Stimulated activated CD8-positive, alpha-beta memory T cell treated with anti-CD3 and anti-CD28 coated beads, Interleukin-7, amount 100 ng/mL, for 4 hours (primary cell): ENCODE measurements at places on chromosomes 1 and 21.

DNA sequence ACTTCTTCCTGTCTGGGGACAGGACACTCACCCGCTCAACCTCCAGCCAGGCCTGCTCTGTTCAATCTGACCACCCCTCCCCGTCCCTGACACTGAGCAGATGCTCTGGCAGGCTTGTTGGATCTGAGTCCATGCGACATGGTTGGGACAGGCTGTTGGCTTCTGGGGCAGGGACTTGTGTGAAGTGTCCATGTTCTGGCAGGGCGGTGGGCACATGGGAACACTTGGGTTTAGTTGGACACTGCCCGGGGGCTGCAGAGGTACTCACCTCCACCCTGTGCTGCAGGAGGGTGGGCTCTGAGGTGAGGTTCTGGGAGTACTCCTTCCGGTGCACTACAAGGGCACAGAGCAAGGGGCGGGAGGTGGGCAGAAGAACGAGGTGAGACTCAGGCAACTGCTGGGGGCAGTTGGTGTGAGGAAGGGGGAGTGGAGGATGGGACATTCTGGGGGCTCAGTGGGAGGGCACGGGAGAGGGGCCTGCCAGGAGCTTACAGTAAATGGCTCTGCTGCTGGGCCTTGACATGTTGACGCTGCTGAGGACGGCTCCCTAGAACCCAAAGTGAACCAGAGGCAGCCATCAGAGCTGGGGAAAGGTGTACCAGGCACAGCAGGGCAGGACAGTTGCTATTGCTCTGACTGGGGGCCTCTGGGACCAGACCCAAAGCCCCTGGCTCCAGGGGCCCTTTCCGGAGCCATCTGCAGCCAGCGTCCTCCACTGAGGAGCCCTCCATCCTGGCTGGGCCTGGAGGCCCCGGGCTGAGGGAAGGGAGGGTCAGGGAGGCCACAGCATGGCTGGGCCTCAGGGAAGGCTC, 2.3 kb downstream of the EPS8L3 start:
- no peak for DNase-seq

DNA sequence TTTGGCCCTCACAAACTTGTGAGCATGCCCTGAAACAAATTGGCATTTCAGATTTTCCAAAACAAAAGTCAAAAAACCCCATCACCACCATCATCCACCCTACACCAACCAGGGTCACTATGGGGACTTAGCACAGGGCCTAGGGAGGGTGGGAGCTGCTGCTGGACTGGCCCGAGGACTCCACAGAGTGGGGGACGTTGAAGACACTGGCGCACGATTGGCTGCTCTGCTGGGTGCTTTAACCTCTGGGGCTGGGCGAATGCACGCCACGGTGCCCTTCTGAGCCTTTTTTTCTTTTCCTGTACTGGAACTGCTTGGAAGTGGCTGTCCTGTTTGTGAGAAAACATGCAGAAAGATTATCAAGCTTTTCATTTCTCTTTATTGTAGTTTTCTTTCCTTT, 92.8 kb downstream of the CD247 start:
- no peak for DNase-seq

GRCh38 chr21:28937737-28938136, 54.9 kb downstream of the LTN1 start:
- DNase-seq, result no peak

DNA sequence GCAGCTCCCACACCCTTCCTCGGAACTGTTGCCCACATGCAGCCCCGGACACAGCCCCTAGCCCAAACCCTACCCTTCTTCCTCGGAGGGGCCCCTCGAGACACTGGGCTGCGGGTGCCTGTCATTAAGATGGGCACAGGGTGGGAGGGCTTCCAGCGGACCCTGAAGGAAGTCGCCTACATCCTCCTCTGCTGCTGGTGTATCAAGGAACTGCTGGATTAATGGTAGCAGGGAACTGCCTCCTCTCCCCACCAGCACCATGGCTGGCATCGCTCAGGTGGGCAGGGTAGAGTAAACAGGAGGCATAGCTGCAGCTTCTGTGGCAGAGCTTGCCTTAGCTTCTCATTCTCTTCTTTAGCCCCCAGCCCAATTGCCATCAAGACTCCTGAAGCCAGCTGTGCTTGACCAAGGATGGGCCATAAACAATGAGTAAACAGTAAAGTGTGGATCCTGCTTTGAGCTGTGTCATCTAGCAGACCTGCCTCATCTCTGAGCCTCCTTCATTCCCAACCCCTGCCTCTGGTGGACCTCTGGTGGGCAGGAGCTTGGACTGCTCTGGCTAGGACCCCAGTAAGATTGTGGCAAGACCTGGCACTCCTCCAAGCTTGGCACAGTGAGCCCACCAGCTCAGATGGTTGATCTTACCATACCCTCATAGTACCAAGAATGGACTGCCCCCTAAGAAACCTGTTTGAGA, at the start of gene LENEP:
Gene LENEP (plus strand): TSS at position 15 of the 697 bp plus-strand sequence. CDS start 22 bp downstream, at position 37.
- DNase-seq, result no peak

GRCh38 chr21:35226328-35226727, 177.2 kb upstream of the RUNX1 start:
- DNase-seq, result no peak

- no peak for DNase-seq
Observed at GRCh38 chr1:219113261-219113660, 60.4 kb upstream of the LYPLAL1 start.

- no peak for DNase-seq
Observed at GRCh38 chr1:8816831-8817411, 519 bp downstream of the RERE start.

DNA sequence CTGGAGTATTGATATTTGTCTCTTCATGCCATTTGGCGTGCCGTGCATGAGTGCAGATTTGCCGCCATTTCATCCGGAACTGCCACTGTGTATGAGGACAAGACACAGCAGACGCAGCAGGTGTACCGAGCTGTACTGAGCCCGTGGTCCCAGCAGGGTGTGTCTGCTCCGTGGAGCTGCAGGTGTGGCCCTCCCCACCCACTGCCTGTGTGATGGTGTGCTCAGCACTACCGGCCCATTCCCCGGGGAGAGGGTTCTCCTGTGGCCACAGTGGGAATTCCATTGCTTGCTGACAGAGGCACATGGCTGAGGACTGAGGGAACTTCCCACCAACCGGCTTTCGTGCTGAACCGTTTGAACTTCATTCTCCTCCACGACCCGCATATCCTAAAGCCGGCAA, 34.3 kb upstream of the COL6A1 start:
- DNase-seq, result no peak

- DNase-seq, result no peak
Observed at GRCh38 chr1:1194723-1195122, 11.7 kb downstream of the TNFRSF18 start.

DNA sequence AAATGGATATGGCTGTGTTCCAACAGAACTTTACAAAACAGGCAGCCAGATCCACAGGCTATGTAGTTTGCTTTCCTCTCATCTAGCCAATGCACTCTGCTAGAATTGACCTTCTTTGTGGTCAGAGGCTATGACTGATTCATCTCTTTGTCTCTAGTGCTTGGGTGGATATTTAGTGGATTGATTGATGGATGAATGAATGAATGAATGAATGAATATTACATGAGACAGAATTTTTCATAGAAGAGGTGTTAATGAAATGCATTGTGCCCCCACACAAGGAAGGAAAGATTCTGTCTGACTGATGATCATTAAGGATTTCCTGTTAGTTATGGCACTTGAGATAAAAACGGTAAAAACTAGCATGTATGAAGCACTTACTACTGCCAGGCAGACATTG, 50.5 kb upstream of the ZYG11A start:
- DNase-seq, result no peak

DNA sequence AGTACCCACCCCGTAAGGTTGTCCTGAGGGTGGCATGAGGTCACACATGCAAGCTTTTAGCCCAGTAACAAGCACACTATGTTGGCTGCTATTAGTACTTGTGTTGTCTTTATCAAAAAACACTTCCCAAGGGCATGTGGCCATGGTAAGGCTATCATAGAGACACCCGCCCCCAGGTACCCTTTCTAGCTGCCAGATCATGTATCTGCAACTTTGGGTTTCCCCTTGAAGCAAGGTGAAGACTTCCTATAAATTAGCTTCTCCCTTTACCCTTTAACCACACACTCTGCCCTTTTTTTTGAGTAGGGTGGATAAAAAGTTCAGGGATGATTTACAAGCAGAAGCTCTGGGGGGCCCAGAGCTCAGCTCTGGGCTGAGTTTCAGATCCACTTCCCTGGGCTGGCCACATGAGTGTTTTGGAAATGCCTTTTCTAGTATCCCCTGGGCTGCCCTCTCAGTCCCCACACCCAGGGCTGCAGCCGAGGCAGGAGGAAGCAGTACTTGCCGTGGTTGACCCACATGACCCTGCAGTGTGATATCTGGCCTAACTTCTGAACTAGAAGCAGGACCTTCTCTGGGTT, 2.0 kb downstream of the ZDHHC18 start:
- no peak for DNase-seq

DNA sequence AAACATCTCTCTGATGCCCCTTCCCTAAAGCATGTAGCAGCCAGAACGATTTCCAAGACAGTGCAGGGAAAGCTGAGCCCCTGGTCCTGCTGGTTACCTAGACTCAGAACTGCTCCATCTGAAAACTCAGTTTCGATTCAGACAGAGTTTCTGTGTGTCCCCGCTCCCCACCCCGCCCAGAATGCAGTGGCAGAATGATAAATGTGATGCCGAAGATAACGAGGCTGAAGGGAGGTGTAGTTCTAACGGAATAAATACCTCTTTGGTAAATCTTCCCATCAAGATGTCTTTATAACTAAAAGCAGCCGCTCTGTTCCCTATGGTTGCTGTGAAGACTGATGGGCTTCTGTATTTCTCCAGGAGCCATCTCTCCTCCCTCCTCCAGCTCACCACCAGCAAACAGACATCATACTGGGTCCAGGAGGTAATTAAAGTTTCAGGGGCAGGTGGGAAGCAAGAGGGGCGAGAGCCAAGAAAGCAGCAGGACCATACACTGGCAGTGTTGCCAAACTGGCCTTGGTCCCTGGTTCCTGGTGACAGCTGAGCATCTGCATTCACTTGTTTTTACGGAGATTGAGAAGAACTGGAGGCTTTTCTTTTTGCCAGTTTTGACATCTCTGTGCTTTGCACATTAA, 76.9 kb downstream of the DDX20 start:
- DNase-seq, result no peak

- DNase-seq, result no peak
Observed at GRCh38 chr1:57672346-57673140, 248.7 kb upstream of the DAB1 start.

- no peak for DNase-seq
Observed at GRCh38 chr1:164560556-164560955, 1.6 kb downstream of the PBX1 start.
